ENCODE measurements at places on chromosomes 4 and X.

DNA sequence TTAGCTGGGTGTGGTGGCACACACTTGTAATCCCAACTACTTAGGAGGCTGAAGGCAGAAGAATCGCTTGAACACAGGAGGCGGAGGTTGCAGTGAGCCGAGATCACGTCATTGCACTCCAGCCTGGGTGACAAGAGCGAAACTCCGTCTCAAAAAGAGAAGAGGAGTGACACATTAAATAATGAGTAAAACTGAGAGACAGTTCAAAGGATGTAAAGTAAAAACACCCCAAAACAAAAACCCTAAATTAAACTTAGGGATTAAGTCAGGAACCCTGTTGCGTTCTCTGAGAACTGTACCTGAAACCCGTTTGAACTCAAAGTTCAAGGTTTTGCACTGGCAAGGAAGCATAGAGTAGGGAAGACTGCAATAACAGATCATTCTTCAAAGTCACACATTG is 141.7 kb downstream of the BRWD3 start:
- no peak for DNase-seq

DNA sequence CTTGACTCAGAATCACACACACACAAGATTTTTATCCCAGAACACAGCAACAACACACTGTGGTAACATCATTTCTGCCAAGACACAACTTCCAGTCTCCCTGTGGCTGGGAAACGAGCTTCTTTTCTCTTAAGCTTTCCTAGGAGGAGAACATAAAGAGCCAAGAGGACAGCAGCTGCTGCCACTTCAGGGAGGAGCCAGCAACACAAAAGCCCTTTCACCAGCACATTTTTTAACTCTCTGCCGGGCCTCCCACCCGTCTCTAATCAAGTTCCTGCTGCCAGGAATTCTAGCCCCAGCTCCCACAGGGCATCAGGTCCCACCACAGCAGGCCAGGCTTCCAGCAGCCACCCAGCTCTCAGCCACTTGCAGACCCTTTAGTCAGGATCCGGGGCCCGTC is 22.4 kb downstream of the FAT1 start:
- peak; percentile 55 for DNase-seq

DNA sequence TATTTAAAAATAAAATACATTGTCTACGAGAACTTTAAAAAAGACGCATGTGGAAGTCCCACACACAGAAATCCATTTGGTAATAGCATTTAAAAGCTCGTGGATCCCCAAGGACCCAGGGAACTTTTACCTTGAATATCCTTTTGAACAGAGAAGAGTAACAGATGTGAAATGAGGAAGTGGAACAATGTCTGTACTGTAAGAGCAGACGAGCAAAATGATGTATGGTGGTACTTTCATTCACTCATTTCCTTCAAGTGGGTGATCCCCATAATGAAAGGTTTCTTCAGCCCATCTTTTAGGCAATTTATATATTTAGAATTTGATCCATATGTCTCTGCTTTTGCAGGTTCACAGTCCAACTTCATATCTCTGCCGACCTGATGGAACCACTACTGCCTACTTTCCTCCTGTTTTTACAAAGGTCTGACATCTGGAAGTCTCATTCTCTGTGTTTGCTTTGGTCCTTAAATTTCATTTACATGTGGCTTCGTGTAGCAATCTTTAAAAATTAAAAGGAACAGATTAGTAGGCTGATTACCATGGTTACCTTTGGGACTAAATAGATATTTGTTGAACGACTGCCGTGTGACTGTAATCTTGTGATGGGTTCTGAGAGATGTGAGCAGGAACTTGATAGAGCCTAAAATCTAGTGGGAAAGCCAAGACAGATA is 188.4 kb downstream of the PALLD start:
- peak; percentile 53 for DNase-seq

- DNase-seq, result peak; percentile 45
These were observed 296.1 kb upstream of the ANKRD50 start for GRCh38 chr4:125008676-125009075.

DNA sequence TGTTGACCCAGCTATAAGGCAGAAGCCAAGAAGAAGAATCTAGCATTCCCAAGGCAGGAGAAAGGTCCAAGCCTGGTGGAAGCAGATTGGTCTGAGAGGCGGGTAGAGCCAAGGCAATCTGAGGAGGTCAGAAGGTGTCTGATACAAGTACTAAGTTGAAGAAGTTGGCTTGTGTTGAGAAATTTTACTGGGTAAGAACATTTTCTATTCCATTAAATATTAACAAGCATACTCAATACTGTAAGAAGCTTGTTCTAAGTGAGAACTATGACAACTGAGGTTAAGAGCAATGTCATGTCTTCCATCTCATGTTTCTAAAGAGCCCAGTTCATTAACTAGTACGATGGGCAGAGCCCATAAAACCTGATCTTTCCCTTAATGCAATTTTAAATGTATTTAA is 75.0 kb downstream of the FAM13A start:
- DNase-seq, result no peak

DNA sequence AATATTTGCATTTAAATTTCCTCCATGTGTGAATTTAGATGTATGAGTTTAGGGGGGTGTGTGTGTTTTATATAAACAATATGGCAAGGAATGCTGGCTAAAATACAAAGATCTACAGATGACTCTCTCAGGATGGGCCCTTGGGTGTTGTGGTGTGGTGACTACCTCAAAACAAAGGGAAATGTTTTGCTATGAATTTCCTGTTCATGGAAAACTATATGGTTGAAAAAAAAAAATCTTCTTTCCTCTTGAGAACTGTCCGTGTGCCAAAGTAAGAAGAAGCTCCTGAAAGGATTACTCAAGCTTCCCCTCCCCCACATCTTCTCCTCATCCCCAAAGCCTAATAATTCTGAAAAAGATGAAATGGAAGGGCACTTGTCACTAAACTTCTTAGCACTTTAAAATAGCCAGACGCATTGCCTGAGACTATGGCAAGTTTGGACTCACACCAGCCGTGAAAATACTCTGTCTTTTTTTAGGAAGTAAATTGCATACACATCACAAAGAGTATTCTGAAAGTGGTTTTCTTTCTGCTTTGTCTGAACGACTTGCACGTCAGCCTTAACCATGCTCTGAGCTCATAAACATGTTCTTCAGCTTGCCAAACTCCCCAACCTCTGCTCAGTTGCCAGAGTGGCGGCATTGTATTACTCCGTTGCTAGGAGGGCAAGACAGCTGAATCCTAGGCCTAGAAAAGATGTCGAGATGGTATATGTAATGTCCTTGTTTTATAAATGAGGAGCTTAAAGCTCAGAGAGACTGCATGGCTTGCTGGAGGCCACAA is 250.4 kb upstream of the JADE1 start:
- peak; percentile 70 for DNase-seq

DNA sequence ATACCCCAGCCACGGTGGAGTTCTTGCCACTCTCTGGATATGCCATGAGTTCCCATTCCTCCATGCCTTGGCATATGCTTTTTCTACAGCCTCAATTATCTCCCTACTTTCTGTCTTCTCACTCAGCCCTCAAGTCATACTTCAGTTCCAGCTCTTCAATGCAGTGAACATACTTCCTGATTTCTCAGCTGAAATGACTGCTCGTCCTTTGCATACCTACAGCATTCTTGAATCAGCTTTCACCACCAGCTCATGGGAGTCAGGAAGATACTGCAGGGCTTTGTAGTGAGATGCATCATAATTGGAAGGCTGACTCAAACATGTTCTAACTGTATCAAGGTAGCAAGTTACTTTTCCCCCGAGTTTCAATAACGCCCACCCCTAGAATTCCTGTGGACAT is 118.4 kb downstream of the APBB2 start:
- DNase-seq, result peak; percentile 31

DNA sequence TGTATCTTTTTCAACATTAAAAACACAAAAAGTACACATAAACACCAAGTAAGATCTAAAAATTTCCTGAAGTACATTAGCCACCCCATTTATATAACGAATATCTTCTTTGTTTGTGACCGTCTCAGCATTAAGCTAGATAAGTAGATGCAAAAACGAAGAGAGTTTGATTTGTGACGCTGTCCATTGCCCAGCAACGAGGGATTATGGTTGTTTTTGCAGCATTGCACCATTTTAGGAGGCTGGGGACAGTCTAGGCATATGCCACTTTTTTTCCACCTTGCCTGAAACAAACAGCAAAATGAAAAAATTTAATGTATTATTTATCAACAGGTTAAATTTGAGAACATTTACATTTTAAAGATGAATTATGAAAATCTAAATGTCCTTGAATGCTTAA is 12.0 kb upstream of the IGSF1 start:
- no peak for DNase-seq

- DNase-seq, result no peak
These were observed 189.1 kb upstream of the RBPJ start for GRCh38 chr4:26131711-26132110.

DNA sequence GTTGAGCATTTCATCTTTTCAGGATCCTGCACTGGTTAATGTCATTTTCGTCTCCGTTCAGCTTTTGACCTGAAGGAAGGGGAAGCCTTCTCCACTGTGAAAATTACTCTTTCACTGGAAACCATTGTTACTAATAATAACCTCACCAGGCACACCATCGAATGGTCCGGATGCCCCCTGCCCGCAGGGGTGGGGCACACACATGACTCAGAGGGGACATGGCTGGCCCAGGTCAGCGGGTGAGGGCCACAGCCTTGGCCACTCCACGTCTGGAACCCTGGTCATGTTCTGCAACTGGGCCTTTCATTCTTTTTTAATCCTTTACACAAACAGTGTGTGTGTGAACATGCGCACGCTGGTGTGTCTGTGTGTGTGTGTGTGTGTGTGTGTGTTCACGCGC is 191.8 kb downstream of the BCOR start:
- DNase-seq, result no peak

- no peak for DNase-seq
These were observed 63.4 kb downstream of the CLDN34 start for GRCh38 chrX:10030570-10030969.

GRCh38 chrX:19772822-19773628 is 114.4 kb downstream of the SH3KBP1 start:
- DNase-seq, result peak; percentile 12

DNA sequence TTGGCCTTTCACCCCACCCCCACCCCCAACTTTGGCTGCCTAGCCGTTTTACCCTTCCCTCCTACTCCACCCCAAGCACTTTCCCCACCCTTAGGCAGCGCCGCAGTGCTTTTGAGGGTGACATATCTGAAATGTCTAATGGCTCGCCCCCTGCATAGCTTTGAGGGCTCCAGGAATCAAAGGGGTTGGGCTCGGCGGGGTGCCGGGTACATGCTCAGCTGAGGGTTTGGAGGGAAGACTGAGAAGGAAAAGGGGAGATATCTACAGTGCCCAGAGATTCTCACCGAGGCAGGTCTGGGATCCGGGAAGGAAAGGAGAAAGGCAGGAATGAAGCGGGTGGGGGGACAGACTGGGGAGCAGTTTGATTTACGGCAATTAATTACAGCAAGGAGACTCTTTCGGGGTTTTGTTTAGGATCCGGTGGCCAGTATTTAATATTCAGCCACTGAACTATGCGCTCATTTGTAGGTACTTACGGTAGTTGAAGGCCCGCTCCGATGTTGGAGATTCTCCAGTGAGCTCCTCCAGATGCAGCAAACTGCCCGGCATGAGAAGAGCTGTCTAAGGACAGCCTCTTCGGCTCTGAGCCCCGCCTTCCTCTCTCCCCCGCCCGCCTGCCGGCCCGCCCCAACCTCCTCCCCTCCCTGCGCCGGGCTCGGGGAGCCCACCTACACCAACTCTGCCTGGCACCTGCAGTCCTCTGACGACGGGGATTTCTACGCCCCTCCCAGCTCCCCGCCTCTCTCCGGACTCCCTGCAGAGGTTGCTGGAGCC is at the start of gene IGSF1:
Gene IGSF1 (minus strand): TSS at position 569 of the 774 bp plus-strand sequence. CDS start 2,632 bp downstream, outside the sequence.
- peak; percentile 84 for DNase-seq

GRCh38 chrX:141220342-141221008 is 21.8 kb downstream of the SPANXC start:
- DNase-seq, result peak; percentile 10

DNA sequence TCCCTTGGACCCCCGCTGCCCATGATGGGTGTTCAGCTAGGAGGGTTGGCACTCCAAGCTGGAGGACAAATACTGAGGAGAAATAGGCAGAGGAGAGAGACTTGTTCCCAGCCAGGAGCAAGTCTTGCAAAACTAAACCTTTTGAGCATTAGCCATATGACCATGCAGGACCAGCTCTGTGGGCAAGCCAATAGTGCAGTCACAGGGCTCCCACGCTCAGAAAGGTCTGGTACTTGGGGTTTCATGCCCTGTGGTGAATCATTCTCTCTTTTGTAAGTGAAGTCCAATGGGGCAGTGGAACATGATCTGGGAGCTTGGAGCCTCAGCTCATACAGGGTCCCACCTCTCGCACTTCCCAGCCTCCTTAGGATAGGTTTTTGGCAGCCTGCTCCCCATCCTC is 300.9 kb downstream of the BCOR start:
- DNase-seq, result no peak

DNA sequence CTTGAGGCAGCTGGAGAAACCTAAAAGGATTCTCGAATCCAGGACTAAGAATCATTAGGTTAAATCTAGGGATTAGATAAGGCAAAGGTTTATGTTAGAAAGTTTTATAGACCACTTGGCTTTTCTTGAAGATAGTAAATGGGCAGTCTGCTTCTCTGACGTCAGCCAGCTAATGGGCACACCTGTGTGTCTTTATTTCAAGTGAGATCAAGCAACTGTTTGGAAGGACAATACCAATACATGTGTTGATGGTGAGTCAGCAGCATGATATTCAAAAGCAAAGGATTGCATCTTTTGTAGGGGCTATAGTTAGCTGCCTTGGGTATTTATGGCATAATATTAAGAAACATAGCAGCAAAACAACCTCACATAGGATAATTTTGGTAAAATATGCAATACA is 46.5 kb upstream of the GRPR start:
- DNase-seq, result no peak

- no peak for DNase-seq
These were observed 115.9 kb upstream of the PNPLA4 start for GRCh38 chrX:8043121-8043520.

- DNase-seq, result no peak
These were observed 71.3 kb upstream of the IQCM start for GRCh38 chr4:149886786-149887490.

GRCh38 chrX:107556967-107557366 is 71.3 kb upstream of the PRPS1 start:
- no peak for DNase-seq

DNA sequence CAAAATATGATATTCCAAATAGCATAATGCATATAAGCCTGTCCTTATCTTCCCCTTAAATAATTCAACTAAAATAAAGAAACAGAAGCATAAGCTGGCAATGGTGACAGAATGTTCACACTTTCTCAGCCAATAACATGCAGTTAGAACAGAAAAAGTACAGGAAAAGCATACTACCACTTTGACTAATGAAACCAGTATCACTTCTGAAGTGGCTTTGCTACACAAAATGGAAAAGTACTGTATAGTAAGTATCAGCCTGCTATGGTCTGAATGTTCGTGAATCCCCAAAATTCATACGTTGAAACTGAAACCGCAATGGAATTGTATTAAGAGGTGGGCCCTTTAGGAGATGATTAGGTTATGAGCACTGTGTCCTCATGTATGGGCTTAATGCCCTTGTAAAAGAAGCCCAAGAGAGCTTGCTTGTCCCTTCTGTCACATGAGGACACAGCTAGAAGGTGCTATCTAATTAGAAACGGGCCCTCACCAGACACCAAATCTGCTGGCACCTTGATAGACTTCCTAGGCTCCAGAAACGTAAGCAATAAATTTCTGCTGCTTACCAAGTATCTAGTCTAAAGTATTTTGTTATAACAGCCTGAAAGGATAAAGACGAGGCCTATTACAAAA is 102.6 kb downstream of the PRDM5 start:
- no peak for DNase-seq
